Aorta (tissue), 5 donors: ENCODE measurements at places on chromosomes 7 and 10. TPM values are rescaled to one million over a fixed set of nuclear protein-coding genes. Genes with fewer than 3 reads are reported as not detected.
A peak's percentile ranks its signal among the peaks of the same experiment; 100 is the strongest.

HOXA7 gene
- 4.7 TPM for total RNA-seq

TPST1 gene
- 22.0 TPM for total RNA-seq

SPDYE8 gene
- total RNA-seq = not detected

MSMB gene
- not detected for total RNA-seq

TMEM213 gene
- not detected for total RNA-seq

DNA sequence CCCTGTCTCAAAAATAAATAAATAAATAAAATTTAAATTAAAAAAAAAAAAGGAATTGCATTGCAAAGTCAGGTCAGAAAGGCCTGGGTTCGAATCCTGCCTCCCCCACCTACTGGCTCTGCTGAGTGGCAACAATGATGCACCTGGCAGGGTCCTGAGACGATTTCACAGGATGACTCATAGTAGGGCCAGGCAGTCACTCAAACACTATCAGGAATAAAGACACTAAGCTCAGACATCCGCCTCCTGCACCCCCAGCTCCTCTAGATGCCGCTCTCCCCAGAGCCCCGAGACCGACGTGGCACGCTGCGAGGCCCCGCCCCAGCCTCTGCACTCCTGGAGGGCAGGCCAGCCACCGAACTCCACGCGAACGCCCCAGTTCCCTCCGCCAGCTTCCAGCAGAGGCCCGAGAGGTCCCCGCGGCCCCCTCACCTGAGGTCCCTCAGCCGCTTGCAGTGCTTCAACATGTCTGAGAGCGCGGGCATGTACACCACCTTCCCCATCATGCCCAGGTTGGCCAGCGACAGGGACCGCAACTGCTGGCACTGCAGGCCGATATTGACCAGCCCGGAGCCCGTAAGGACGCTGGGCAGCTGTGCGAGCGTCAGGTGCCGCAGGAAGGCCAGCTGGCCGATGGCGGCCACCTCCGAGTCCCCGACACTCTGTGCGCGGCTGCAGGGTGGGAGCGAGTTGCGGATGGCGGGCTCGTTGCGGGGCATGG is 76.6 kb upstream of the TNRC18 start:
- no peak for DNase-seq

GRCh38 chr7:24898691-24899090 is 81.3 kb downstream of the OSBPL3 start:
- no peak for DNase-seq

DNA sequence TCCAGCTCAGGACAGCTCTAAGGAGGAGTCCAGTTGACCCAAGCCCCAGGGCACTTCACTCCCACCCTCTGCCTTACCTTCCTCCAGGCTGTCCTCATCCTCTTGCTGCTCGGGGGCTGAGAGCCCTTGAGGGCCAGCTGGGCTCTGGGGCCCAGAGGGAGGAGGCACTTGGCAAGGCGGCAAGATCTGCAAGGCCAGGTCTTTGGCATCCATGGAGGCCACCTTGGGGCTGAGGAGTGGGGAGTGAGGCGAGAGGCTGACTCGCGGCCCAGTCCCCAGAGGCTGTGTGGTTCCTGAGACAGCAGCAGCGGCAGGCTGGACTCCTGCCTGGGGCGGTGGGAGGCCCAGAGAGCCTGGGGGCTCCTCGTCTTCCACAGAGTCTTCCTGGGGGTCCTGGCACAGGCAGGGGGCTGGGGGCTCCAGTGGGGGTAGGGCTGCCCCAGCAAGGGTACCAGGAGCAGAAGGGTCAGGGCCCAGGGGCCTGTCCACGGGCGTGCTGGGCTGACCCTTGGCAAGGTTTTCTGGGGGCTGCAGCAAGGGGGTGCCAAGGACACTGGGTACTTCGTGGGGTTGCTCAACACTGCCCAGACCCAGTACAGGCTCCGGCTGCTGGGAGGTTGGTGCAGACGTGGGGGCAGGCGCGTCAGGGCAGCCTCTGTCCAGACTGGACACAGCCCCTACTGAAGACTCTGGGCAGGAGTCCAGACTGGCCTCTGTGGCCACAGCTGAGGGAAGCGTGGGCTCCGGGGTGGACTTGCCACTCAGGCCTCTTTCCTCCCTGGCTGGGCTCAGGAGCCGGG is 6.5 kb downstream of the NACAD start:
- DNase-seq = peak; percentile 59

GRCh38 chr10:52108236-52108635 is 205.8 kb upstream of the DKK1 start:
- no peak for DNase-seq

DNA sequence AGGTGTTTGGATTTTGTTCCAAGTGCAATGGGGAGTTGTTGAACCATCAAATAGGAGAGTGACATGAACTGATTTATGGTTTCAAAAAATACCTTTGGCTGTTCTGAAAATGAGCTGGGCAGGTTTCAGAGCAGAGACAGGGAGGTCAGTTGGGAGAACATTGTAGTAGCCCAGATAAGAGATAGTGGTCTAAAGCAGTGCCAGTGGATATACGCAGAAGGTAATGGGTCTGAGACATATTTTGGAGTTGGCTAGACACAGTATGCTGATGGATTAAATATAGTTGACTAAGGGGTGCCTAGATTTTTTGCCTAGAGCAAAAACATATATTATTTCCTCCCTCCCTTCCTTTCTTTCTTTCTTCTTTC is 21.3 kb upstream of the CDK14 start:
- no peak for DNase-seq

DNA sequence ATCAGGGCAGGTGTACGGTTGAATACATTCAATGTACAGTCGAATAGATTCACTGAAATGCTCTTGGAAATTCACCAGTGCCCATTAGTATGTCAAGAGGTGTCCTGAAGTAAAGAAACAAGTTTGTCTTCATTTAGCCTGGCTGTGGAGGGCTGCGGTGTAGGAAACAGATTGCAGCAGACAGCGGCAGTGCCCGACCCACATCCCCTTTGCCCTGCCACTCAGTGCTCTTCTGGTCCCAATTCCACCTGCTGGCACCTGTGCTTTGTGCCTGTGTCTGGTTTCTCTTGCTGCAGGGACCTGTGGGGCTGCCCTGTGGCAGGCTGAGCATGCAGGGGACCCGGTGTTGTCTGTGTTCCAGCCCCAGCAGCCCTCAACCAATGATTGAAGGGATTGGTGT is 183.7 kb downstream of the RPS24 start:
- DNase-seq = no peak

DNA sequence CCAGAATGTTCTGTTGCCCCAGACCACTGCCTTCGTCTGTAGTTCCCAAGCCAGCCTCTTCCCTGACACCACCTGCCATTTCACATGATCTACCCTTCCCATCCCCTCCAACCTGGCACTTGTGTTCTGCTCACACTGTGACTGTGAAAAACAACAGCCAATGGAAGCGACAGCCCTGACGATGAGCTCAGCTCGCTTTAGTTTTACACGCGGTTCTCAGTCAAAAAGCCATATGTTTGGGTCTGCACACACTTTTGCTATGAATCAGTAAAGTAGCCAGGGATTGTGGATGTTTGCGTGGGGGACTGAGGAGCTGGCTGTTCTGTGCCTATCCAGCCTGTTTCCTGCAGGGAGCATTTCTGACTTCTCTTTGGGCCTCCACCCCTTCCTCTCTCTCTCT is 282.7 kb downstream of the WDR11 start:
- no peak for DNase-seq

DNA sequence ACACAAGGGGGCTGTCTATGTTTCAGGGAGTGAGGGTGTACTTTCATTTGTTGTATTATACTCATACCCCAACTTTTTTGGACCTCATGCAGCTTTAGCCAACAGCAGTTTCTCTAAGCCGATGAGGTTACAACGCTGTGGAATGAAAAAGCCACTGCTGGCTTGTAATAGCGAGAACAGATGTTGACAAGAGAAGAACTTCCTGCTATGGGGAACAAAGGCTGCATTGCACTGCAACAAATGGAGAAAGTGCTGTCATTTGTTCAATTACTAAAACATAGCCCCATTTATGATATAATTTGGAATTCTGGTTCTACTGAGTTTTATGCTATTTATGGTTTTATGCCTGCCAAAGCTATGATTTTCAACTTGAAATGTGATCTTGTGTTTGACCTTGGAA is 104.2 kb upstream of the TMEM72 start:
- DNase-seq = no peak

DNA sequence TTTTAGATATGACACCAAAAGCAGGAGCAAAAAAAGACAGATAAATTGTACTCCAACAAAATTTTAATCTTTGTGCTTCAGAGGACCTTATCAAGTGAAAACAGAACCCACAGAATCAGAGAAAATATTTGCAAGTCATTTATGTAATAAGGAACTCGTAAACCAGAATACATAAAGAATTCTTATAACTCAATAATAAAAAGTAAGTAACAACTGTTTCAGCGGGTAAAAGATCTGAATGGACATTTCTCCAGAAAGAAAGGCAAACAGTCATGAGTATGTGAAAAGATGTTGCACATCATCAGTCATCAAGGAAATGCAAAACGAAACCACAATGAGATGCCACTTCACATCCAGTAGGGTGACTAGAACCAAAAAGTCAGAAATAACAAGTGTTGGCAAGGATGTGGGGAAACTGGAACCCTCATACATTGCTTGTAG is 167.7 kb upstream of the KCTD7 start:
- no peak for DNase-seq

GRCh38 chr10:121597504-121598262 is 561 bp downstream of the FGFR2 start:
- DNase-seq = peak; percentile 79

GRCh38 chr7:14196555-14196954 is 207.1 kb upstream of the ETV1 start:
- no peak for DNase-seq

DNA sequence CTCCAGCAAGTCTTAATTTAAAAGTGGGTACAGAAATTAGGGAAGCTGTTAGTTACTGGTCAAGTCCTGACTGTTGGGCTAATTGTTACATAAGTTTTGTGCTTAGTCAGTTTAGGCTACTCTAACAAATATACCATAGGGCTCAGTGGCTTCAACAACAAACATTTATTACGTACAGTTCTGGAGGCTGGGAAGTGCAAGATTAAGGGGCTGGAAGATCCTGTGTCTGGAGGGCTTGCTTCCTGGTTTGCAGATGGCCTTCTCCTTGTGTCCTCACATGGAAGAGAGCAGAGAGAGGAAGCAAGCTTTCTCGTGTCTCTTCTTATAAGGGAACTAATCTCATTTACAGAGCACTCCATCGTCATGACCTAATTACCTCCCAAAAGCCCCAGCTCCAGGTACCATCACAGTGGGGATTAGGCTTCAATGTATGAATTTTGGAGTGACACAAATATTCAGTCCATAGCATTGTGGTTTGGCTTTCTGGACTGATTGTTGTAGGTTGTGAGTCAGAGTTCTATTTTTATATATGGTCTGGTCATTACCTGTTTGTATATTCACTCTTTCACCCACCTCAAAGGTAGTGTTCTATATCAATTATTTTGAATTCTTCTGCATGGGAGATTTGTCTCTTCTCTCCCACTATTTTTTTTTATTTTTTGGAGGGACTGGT is 17.1 kb downstream of the ST7 start:
- no peak for DNase-seq

- DNase-seq = no peak
Measured at GRCh38 chr10:21327289-21327993, 198.0 kb downstream of the SKIDA1 start.

GRCh38 chr10:71985542-71986250 is 21.5 kb downstream of the CHST3 start:
- no peak for DNase-seq
